ENCODE measurements at places on chromosomes 13 and 19. TPM values are rescaled to one million over a fixed set of nuclear protein-coding genes. Genes with fewer than 3 reads are reported as not detected.

- no peak for DNase-seq
Observed at GRCh38 chr13:45474584-45475454, 10.1 kb downstream of the COG3 start.

- DNase-seq = no peak
Observed at GRCh38 chr19:22532388-22533300, 101.5 kb upstream of the ZNF492 start.

DNA sequence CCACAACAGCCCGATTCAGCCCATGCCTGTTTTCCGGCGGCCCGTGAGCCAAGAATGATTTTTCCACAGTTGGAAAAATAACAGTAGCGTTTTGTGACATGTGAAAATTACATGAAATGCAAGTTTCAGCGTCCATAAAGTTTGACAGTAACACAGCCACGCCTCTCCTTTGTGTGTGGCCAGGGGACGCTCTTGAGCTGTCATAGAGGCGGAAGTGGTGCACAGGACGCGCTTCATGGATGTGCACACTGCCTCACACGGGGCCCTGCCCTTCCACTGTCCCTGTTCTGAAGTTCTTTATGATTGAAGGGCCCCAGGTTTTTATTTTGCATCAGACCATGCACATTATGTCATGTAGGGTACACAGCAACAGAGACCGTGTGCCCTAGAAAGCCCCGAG is 12.4 kb upstream of the ELAVL1 start:
- DNase-seq = no peak

GRCh38 chr19:5579697-5580096 is 11.9 kb upstream of the TINCR start:
- no peak for DNase-seq

DNA sequence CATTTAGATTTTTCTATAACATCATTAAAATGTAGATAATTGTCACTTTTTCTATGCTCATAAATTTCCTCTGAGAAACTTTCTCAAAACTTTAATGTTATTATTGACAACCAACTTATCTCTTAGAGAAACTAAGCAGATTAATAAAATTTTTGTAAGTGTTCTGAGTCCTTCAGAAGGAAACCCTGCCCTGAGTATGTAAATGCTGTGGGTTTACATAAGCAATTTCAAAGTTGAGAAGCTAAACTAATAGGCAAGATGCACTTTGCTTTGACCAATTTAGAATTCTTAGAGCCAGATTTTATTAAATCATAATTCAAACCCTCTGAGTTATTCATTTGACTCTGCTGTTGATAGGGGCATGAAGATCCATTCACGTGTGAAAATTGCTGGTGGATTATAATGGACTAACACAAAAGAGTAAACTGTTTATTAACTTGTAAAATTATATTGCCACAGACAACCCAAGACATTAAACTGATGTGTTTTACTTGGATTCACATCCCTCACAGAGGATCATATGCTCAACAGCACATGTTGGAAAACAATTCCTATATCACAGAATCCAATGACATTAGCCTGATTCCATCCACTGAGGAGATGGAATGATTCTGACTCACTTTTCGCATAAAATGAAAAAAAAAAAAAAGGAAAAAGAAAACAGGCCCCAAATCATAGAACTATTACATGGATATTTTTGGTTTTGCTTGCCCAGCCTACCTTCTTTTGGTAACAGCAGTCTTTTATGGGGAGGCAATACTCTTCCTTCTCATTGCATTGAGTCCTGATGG is 453.7 kb upstream of the HTR2A start:
- DNase-seq = no peak

DNA sequence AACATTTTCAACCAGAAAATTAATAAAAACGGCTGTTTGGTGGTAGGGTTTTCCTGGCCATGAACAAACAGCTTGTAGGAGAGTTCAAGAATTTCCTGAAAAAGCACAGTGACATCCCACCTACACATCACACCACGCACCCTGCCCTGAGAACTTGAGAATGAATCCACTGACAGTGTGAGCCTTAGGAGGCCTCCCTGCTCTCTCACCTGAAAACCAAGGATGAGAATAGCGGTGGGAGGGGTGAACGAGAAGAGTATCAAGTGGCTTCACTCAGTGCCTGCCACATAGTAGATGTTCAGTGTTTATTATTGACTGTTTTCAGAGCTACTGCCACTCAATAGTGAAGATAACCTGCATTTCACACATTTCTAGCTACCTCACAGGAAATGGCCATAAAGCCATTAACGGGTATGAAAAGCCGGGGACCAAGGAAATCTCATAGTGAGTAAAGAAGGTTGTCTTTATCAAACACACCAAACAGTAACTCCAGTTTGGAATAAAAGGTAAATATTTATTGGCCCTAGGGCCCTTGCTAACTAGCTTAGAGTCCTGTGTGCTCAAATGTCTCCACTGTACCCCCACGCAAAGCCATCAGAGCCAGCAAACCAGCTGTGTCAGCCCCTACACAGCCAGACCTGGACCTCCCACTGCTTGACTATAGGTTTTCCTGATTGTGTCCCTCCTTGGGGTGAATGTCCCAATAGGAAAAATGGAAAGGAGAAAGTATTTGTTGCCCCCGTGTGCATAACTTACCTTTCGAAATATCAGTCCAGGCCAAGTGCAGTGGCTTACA is 40.6 kb downstream of the TPT1 start:
- DNase-seq = no peak

DNA sequence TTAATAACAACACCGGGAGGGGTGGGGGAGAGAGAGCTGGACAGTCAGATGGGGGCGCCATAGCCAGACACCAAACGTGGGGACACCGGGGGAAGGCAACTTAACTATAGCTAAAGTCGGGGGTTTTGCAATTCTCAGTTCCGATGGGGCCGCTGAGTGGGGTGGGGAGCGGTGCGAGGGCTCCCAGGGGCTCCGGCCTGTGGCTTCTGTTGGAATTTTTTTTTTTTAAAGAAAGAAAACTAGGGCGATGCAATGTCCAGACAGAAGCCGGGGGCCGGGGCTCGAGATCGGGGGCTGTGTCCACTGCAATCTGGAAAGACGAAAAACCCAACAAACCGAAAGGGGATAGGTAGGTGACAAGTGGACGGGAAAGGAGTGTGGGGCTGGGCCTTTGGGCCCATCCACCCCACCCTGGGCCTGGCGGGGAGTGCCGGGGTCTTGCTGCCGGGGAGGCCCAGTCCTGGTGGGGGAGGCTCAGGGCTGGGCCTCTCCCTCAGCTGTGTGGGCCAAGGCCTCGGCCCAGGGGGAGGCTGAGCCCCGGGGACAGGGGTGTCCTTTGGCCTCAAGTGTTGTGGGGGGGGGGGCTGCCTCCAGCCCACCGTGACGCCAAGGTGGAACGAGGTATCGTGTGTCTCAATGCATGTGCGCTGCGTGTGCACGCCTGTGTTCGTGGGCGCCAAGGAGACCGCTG is 17.3 kb downstream of the PRKCSH start:
- no peak for DNase-seq

DNA sequence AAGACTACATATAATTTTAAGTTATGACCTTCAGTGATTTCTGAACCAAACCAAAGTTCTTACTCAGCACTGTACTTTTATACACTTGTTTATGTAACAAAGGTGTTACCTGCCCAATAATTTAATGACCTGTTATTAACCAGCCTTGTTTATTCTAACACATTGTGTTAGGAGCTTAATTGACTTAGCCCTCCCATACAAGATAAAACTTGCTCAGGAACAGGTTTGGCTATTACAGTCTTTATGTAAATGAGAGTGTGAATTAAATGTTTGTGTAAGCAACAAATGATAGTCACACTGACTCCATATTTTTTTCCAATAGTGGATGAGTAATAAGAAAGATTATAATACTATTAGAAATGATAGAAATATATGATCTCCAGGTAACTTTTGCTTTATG is 51.8 kb upstream of the MYCBP2 start:
- DNase-seq = no peak

FLT1 gene
- total RNA-seq = 2.2 TPM
